Uterine smooth muscle cell (primary cell): ENCODE measurements at places on chromosomes 5 and 9. TPM values are rescaled to one million over a fixed set of nuclear protein-coding genes. Genes with fewer than 3 reads are reported as not detected.

Gene SPEF2
- 4.8 and 7.6 TPM in 2 replicates for total RNA-seq

Gene GABRB2
- total RNA-seq: under 0.01 TPM in 2 replicates

Gene LRRC19
- total RNA-seq: not detected in 2 replicates

Gene S1PR3
- 11.7 and 14.5 TPM in 2 replicates for total RNA-seq

Gene IRX2
- under 0.01 and 0.11 TPM in 2 replicates for total RNA-seq

Gene FBXL7
- total RNA-seq: 3.0 and 4.2 TPM in 2 replicates

Gene BTNL3
- total RNA-seq: not detected in 2 replicates

Gene HTR1A
- total RNA-seq: not detected in 2 replicates
